G401 (cell line): ENCODE measurements at places on chromosomes 5 and 9. TPM values are rescaled to one million over a fixed set of nuclear protein-coding genes. Genes with fewer than 3 reads are reported as not detected.

DNA sequence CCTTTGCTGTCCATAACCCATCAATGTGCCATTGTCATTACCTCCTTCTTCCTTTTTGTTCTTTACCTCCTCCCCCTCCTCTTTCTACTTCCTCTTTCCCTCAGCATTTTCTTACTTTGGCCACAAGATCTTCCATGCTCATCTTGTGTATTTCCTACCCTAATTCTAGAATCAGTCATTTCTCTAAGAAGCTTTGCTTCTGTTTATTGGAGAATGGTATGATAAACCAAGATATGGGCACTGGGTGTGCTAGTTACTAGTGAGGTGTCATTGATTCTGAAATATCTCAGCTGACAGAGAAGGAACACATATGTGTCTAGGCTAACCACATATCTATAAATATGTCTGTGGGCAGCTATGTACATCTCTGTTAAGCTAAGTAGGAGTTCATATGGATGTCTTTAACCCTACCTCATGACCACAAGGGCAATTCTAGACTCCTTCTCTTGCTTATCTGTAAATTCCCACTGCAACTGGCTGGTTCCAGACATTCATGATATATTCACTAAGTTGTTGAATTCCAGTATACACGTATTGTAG is 2051.3 kb upstream of the CDH9 start:
- no peak for DNase-seq

DNA sequence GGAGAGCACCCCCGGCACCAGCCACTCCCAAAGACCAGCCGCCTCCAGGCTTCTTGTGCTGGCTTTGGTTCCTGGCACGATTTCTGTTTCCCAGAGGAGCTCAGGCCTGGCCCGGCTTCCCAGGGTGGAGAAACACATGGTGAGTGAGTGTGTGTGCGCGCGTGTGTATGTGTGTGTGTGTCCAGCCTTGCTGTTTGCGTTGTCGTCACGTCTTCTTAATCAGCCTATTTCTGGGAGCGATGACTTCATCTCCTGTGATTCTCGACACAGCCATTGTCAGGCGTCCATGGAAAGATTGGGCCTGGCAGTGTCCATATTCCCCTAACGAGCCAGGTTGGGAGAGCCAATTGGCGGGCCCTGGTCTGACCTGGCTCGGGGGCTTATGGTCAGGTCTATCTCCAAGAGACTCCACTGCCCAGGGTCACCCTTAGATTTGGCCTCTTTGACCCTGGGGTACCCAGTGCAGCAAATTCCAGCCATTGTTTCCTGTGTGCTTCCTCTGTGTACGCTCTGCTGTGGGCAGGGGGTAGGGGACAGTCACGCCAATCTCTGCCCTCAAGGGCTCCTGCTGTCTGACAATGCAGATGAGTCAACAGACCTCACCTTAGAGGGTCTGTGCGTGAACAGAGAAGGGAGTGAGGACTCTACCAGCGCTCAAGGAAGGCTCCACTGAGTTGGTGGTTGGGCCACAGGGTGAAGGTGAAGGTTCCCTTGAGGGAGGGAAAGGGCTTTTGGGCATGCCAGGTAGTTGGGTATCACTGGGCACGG is 73.8 kb downstream of the DAB2IP start:
- peak; percentile 91 for DNase-seq

GRCh38 chr9:33695856-33696255 is 99.5 kb upstream of the PRSS3 start:
- no peak for DNase-seq

GRCh38 chr5:62299600-62299999 is 6.4 kb upstream of the KIF2A start:
- DNase-seq: no peak

DNA sequence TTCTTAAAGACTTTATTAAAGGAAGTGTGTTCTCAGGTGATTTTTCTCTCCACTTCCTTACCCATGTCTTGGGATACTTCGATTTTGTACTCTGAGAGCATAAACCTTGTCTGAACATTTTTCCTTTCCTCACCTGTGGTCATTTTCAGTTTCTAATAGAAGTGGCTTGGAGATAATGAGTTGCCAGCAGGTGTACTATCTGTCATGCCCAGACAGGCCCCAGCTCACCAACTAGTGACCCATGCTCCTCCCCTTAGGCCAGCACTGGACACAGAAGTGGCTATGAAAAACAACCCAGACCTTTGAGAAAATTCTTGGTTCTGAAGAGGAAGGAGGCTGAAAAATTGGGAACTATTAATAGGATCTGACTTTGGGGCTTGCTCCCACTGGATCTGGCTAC is 49.2 kb upstream of the SMIM32 start:
- no peak for DNase-seq

The DNAJC18 gene
- total RNA-seq: 4.1 and 18.8 TPM in 2 replicates
